MCF 10A (cell line): ENCODE measurements at places on chromosomes 2 and 18.
A peak's percentile ranks its signal among the peaks of the same experiment; 100 is the strongest.

DNA sequence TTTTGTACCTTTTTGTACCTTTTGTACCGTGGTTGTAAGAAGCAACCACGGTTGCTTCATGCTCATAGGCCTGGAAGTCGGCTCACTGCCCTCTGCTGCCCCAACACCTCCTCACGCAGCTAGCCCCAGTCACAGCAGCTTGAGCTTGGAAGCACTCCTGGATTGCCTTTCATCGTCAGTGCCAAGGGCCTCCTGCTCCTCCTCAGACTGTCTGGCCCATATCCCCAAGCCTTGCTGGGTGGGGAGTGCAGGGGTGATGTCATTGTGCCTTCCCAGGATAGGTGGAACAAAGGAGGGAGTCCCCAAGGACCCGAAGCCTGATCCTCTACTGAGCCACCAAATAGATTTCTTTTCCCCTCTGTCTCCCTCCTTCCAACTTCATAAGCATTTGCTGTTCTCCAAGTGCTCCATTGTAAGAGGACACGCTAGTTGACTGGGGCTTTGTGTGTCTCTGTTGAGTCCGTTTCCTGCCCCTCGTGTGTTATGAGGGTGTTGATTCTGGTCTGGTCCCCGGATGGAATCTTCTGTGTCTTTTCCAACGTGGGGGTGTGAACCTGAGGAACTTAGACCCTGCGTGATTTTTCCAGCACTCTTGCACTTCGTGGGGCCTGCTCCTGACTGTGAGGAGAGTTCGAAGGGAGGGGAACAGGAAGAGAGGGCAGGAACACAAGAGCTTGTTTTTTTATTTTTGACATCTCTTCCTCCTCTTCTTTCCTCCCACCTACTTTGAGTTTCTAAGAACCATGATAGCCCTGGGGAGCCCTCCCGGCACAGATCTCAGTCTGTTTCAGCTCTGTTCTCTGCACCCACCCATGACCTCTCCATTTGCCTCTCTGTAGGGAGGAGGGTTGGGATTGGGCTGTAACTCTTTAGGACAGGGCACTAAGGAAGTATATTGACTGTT lies 127.2 kb upstream of the EML6 start:
- DNase-seq: no peak

DNA sequence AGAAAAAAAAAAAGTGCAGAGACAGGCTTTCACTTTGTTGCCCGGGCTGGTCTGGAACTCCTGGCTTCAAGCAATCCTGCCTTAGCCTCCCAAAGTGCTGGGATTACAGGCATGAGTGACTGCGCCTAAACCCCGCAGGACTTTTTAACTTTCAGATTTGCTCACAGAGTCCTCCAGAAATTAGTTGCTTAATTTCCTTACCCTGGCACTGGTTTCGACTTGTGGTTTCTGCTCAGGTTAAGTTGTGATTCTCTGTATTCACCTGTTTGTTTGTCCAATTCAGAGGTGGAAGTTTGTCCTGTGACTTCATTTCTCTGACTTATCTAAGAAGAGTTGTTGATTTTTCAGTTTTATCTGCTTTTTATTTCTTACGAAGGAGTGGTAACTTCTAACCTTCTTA lies 238.1 kb downstream of the TMEM182 start:
- DNase-seq: no peak

DNA sequence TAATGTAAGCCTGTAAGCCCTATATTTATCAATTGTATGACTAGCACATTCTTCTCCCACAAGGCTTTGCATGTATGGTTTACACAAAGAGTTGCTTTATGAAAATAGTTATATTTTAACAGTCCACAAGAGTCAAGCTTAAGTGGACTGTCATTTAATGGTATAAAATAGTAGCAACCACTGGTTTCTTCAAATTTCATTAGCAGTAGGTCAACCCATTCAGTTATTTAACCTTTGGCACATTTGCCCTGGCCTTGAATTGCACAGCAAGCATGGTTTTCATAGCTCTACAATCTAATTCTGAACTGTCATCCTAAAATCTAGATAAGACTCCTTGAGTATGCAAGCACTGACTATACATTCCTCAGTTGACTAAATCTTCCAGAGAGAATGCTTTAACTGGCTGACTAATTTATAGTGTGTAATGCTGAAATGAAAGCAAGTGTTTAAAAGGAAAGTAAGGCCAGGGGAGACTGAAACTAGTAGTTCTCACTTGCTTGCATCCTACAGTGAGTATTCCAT lies 1.8 kb downstream of the DPP4 start:
- no peak for DNase-seq

DNA sequence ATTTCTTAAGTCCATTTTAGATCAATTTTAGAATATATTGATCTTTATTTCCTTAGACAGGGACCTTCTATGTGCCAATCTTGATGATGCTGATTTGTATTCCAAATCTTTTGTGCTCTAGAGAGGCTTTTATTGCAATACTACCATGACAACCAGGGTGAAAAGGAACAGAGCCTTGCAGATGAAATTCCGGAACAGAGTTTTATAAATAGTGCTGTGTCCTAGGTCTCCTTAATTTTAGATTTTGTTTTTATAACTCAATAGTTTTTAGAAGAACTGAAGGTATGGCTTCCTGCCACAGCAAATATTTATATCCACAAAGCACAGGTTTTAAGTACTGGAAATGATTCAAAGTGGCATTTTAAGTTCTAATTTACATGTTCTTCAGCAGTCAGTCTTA lies 160.2 kb downstream of the PMAIP1 start:
- DNase-seq: no peak

DNA sequence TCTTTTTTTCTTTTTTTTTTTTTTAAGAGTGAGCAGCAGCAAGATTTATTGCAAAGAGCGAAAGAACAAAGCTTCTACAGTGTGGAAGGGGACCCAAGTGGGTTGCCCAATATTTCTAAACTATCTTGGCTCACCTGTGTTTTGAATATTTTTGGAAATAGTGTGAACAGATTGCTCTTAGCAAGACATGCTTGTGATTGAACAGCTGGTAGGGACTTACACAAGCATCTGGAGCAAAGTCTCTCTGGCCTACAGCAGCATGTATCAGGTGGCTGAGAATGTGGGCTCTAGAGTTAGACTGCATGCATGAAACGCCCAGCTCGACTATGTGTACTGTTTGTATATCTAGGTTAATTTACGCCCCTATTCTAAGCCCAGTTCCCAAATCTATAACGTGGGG lies 40.3 kb upstream of the FBXO11 start:
- DNase-seq: no peak

- no peak for DNase-seq
Measured at GRCh38 chr2:129623783-129624182, 355.7 kb upstream of the RAB6C start.

GRCh38 chr2:224630659-224631550 lies 45.7 kb upstream of the CUL3 start:
- peak; percentile 46 for DNase-seq

- DNase-seq: no peak
Measured at GRCh38 chr2:18771212-18771611, 181.8 kb upstream of the NT5C1B start.

DNA sequence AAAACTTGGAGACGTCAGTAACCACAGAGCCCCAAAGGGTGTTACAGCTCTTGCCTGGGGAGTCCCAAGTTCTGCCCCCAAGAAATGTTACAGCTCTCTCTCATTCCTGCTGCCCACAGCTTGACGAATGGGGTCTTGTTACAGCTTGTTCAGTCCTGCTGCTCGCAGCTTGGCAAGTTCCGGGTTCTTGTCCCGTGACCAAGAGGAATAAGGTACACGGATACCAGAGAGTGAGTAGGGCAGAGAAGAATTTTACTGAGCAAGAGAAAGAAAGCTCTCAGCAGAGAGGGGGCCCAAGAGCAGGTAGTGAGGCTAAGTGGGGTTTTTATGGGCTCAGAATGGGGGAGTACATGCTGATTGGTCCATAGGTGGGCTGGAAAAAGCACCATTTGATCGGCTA lies 27.2 kb downstream of the SLC39A6 start:
- DNase-seq: no peak

DNA sequence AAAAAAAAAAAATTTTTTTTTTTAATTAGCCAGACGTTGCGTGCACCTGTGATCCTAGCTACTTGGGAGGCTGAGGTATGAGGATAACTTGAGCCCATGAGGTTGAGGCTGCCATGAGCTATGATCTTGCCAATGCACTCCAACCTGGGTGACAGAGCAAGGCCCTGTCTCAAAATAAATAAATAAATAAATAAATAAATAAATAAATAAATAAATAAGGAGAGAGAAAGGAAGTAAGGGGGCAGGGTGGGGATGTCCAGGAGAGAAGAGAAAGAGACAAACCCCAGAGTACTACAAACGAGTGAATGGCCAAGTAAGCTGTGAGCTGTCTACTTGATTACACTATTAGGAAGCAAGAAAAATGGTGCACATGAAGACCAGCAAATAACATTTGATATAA lies 7.7 kb upstream of the PMAIP1 start:
- no peak for DNase-seq

DNA sequence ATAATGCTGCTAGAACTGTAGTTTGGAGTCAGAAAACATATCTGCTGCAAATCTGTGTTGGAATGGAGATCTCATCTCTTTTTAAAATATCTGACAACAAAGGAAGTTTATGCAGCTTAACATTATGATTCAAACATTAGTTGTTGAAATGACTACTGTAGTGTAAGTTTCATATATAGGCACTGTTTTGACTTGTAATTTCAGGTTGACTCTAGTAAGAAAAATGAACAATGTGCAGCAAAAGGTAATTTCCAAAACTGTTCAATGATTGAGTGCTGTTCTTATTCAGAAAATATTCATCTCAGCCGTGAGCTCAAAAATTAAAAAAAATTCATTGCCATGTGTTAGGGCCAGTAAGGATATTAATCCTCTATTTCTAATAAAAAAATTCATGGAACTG lies 48.5 kb downstream of the CCDC138 start:
- DNase-seq: no peak

DNA sequence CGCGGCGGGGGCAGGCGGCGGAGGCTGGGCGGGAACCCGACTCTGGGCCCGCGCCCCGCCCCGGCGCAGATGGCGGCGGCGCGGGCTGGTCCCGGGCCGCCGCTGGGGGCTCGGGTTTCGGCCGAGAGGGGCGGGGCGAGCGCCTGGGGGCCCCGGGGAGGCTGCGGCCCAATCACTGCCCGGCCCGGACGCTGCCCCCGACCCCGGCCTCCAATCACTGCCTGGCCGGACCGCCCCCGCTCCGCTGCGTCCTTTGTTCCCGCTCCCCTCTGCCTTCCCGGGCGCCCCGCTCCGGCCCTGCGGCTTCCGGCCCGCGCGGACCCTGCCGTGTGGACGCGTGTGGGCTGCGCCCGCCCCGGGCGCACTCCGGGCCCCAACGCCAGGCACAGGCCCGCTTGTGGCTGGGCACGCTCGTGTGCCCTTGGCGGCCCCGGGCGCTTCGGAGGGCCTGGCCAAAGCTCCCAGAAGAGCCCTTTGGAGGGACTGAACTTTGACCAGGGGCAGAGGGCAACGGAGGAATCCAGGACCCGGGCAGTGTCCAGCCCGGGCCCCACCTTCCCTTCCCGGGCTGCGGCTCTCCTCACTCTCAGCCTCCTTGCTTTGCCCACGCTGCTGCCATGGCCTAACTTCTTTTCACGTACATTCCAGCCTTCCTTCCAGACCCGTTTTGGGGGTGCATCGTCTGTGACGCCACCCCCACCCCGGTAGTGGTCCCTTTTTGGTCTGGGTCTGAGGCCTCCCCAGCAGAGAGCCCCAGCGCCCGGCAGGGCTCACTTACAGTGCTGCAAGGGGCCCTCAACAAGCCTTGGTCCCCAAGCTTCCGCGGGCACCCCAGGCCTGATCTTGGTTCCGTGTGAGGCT lies 27.1 kb upstream of the PTMA start:
- DNase-seq: peak; percentile 72

DNA sequence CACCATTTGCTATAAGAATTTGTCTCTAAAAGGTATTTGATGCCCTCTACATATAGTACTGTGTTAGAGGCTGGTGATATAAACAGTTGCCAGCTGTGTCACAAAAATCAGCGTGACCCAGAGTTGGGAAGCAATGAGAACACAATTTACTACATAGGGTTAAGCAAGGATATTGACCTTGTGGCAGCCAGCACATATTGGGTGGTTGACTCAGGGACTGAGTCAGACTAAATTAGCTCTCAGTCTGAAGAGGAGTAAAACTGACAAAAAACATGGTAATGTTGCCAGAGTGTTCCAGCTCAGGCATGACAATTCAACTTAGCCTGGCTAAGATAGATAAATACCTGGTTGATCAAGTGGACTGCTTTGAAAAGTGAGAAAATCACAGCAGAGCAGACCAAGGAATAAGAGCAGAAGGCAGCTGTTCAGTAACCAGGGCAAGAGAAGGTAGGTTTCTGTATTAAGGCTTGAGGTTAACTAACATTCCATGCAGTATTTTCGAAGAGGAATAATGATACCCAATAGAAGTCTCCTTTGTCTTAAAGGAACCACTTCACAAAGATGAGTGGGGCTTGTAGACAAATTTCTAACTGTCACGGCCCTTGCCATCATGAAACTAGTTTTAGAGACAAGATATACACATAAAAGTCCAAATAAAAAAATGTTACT lies 108.2 kb upstream of the ERBB4 start:
- DNase-seq: peak; percentile 66

DNA sequence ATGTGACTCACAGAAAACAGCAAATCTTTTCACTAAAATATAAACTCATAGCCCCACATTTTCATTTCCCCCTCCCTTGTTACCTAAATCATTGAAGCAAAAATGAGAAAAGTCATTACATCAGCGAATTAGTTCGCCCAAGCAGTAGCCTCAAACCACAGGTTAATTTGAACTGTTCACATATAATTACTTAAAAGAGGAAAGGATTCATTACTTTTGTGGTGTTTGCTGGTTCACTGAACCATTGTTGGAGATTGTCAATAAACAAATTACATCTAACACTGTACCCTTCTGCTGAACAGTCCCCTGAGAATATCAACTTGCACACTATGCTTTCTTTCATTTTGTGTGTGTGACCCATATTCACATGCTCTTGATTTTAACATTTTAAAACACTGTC lies 238.7 kb downstream of the ERBB4 start:
- no peak for DNase-seq

DNA sequence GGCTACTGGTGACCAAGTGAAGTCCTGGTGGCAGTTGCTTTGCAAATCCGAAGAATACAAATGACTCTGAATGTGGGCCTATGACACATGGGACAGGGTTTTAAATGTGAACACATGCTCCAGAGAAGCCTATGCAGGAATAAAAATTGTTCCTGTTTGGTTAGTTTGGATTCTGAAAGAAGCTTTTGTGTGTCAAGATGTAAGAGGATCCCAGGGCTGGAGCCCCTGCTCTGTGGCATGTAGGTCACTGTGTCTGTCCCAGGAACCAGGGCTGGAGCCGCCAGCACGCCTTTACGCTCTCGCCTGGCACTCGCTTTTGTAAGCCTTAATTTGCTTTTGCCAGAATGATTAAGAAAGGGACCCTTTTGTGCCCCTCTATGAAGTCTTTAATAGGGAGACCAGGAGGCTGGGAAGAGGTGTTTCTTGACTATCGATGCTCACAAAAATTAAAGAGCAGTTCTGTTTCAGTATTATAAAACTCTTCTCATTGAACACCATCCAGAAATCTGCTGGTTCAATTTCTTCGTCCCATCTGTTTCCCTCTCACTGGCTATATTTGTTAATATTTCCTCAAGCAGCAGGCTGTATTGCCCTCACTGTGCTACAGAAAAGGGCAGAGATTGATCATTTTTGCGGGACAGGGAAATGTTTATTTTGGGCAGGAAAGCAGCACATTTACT lies 532.7 kb upstream of the POU3F3 start:
- no peak for DNase-seq
